ENCODE measurements at places on chromosomes 2 and 18.

- no peak for DNase-seq
Measured at GRCh38 chr2:151654085-151654484, 80.2 kb downstream of the NEB start.

- DNase-seq, result no peak
Measured at GRCh38 chr18:69658103-69658502, 257.4 kb downstream of the DOK6 start.

GRCh38 chr2:129587426-129588064, 391.9 kb upstream of the RAB6C start:
- no peak for DNase-seq

- no peak for DNase-seq
Measured at GRCh38 chr2:74457129-74457548, 1.1 kb upstream of the WBP1 start.

GRCh38 chr18:68431922-68432198, 283.0 kb downstream of the TMX3 start:
- DNase-seq, result no peak

DNA sequence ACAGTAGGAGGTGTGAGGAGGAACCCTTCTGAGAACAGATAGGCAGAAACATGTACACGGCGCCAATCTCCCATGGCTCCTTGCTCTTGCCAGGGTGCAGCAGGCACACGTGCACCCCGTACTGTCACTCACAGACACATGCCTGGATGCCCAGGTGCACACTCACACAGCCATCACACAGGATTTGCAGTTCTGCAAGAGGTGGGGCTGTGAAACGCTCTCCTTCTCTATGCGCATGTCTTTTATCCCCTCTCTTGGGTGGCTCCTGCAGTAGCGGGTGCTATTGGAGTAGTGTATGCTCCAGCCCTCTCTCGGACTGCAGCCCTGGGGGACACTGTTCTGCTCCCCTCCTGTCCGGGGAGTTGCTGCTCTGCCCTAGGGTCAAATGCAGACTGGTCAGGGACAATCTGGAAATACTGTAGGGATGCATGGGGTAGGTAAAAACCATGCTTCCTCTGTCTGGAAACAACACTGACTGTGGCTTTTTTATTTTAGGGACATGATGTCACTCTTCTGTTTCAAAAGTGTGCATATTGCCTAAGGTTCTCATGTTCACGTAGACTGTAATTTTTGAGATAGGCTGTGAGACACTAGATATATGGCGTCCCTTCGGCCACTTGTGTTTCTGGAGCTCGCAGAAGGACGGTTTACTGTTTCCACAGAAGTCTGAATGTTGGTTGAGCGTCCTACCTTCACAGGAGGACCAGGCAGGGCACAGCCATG, 118.5 kb downstream of the PRKCE start:
- DNase-seq, result peak; percentile 73

DNA sequence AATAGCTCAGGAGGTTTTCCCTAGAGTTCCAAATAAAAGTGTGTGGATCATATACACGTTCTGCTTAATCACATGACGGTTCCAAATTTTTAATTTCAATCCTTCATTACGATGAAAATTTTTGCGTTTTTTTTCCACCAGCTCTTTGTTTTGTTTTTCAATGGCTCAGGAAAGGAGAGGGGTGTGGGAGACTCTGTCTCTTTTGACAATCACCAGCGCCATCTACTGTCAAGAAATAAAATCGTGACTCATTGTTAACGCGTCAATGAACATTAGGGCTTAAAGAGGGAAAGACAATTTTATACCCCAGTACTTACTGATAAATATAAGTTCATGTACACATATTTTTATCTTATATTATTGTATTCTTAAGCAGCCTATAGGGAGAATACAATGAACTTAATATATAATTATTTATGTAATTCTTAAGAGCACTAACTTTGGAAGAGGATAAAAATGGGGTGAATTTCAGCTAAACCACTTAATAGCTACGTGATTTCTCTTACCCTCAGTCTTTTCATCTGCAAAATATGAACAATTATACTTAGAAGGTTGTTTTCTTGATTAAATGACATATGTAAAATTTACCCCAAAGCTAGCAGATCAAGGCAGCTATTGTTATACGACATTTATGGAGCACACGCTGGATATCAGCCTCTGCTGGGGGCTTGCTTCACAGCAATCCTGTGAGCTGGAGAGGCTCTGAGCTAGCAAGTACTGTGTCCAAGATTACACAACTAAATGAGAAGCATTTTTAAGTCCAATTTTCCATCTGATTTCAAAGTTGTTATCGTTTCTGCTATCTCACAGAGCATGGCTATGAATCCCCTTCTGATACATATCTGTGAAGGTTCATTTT, 47.4 kb upstream of the RMDN2 start:
- peak; percentile 86 for DNase-seq

- no peak for DNase-seq
Measured at GRCh38 chr18:77329651-77330050, 80.0 kb downstream of the GALR1 start.

- DNase-seq, result no peak
Measured at GRCh38 chr2:203718087-203718486, 11.6 kb downstream of the CD28 start.

DNA sequence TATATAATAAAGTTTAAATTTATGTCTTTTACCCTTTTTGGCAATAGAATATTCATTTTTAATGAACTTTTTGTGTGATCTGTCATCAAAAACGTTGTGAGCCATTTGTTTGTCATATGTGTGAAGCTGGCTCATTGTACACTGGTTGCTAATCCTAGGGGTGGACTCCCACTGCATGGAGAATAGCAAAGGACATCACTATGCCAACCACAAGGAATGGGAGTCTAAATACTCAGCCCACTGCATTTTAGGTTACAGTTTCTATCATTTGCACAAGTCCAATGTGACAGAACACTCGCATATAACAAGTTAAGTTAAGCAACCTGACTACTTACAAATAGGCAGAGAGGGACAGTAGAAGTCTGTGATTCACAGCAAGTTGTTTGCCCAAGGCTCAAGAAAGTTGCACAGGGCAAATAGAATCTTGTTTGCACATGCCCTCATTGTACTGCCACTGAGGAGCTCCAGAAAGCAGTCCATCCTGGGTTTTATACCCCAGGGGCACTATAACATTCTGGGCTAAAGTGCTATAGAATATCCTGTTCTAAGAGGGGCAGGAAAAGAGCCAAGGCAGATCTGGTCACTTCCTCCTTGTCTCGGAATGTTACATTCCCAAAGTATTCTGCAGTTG, 545.9 kb upstream of the GCFC2 start:
- no peak for DNase-seq

GRCh38 chr18:77108001-77108692, 24.4 kb downstream of the MBP start:
- peak; percentile 92 for DNase-seq

- DNase-seq, result no peak
Measured at GRCh38 chr2:98474979-98475632, 30.4 kb downstream of the INPP4A start.

GRCh38 chr2:165357758-165358157, 111.7 kb upstream of the CSRNP3 start:
- no peak for DNase-seq

- DNase-seq, result no peak
Measured at GRCh38 chr2:26805241-26805676, 19.4 kb downstream of the CENPA start.

- DNase-seq, result peak; percentile 30
Measured at GRCh38 chr18:74963820-74964446, 245.0 kb downstream of the PTGR3 start.

- DNase-seq, result peak; percentile 40
Measured at GRCh38 chr2:147824620-147825019, 20.2 kb upstream of the ACVR2A start.

- no peak for DNase-seq
Measured at GRCh38 chr18:75134611-75134975, 74.3 kb downstream of the PTGR3 start.

DNA sequence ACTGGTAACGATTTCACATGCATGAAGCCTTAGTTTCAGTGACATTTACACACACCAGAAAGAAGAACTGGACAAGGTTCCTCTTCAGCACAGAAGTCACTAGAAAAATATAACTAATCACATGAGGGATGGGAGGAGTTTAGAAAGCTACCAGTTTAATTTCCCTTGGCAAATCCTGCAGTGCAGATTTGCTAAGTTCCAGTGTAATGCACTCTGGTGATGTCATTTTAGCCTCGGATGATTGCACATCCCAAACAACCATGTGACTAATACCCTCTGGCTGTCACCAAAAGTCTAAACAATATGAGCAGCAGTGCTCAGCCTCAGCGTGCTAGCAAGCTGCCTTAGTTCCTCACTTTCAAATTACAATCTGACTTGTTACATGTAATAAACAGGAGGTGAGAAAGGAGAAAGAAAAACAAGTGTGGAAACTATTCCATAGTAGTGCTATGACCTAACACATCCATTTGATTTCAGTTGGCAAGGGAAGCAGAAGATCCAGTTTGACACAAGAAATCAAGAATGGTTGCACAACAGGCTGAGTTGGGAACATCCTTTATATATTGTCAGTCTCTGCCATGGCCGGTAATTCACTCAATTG, 35.3 kb upstream of the PPP1CB start:
- DNase-seq, result peak; percentile 97

GRCh38 chr2:234427081-234428061, 69.5 kb downstream of the ARL4C start:
- peak; percentile 43 for DNase-seq

DNA sequence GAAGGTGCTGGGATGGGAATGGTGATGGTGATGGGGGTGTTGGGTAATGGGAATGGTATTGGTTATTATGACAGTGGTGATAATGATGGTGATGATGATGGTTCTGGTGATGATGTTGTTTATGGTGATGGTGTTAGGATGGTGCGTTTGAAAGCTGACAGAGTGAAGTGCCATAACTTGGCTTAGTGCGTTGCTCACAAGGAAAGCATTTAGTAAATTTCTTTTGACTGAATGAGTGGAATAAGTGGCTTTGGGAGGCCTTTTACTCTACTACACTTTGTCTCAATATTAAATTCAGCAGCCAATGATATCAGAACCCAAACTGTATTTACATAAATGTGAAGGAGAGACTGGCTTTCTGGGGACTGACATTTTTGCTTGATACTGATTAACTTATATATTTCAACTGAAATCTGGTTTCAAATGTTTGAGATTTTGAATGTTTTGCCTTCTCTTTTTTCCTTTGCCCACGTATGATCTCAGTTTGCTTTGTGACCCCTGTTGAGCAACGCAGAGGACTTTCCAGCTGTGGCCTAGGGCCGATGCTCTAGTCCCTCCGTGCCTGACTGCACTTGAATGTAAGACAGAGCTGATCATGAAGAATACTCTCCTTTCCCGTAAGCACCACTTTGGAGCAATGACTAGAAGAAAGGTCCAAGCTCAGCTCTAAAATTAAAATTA, 128.5 kb upstream of the SH3BP4 start:
- DNase-seq, result no peak

DNA sequence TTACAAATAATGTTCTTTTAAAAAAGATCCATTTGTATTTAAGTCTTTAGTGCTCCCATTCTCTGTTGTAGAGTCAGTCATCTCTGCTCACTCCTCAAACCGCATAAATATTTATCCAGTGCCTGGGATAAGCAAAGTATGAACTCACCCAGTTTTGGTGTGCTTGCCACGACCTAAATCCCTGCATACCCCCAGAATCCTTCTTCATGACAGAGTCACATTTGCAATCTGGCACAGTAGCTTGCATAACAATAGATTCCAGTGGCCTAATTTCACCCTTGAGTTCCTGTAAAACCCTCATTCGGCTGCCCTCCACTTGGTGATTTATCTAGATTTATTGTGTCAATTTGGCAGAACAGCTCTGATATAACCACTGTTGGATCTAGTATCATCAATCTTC, 92.9 kb downstream of the DTNA start:
- no peak for DNase-seq

GRCh38 chr18:77607087-77607486, 357.4 kb downstream of the GALR1 start:
- no peak for DNase-seq

GRCh38 chr2:100907832-100908231, 87.9 kb downstream of the NPAS2 start:
- DNase-seq, result no peak

DNA sequence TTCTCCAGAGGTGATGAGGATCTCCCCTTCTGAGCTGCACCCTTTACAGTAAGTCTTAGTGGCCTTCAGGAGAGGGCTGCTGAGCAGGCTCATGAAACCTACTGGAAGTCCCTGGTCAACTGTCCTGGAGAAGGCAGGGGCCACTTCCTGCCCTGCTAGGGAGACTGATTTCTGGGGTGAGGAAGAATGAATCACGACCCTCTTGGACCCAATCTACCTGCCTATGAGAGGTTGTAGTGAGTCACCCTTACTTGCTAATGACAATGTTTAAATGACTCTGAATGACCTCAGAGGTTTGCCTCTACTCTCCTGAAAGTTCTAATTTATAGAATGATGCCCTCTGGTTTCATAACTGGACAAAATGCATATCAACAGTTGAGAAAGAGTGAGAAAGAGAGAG, 79.4 kb upstream of the FAM136A start:
- DNase-seq, result no peak

- no peak for DNase-seq
Measured at GRCh38 chr2:226638576-226638975, 161.0 kb downstream of the IRS1 start.

GRCh38 chr2:60353863-60354262, 199.6 kb downstream of the BCL11A start:
- no peak for DNase-seq

- DNase-seq, result no peak
Measured at GRCh38 chr18:75517286-75517685, 89.8 kb upstream of the SMIM21 start.

All from suppressor macrophage treated with lipopolysaccharide for 4 hours (primary cell).